ENCODE measurements at places on chromosomes 16 and 17. TPM values are rescaled to one million over a fixed set of nuclear protein-coding genes. Genes with fewer than 3 reads are reported as not detected.

KRT12 gene
- not detected for polyA plus RNA-seq

MED31 gene
- polyA plus RNA-seq = 57.3 TPM

- no peak overlapping the region for H3K4me3 ChIP-seq
- H3K27me3 ChIP-seq = no peaks in the 10 kb centered on the region
- H3K4me1 ChIP-seq = no peaks in the 10 kb centered on the region
- H3K27ac ChIP-seq = no peak overlapping the region
These were observed 2.7 kb downstream of the C16orf89 start for GRCh38 chr16:5062790-5063765.

DNA sequence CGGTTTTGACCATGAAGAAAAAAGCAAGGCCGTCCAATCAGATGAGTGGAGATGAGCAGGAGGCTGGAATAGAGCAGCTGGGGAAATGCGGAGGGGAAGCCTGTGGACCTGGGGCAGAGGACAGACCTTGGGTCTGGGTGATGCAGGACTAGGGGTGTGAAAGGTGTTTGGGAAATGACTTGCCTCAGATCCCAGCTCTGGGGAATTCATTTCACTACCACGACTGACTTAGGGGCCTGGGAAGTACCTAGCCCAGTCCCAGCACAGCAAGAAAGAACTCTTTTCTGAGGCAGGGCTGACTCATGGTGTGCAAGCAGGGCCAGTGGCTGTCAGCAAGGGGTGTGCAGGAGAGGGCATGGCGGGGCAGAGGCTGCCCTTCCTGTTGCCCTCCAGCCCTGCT is 14.8 kb downstream of the DNAI2 start:
- no peak overlapping the region for H3K27ac ChIP-seq
- DNase-seq = no peak
- H3K27me3 ChIP-seq = no peaks in the 10 kb centered on the region
- no peaks in the 10 kb centered on the region for H3K36me3 ChIP-seq

DNA sequence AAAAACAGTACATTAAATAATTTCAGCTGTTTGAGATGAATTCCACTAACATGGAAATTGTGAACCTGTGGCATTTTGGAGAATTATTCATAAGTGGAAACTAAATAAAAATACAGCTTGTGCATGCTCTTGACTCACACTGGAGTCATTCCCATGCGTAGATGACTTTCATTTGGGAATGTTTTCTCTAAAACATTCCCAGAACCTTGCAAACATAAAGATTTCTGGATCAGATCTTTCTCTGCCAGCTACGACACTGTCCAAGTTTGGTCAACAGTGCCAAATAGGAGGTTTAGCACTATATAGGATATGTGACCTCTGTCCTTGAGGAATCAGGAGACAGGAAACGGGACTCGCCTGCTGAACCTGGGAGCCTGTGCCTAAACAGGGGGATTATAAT is 400.9 kb downstream of the SLC39A11 start:
- H3K36me3 ChIP-seq = no peaks in the 10 kb centered on the region
- H3K27ac ChIP-seq = no peak overlapping the region
- no peaks in the 10 kb centered on the region for H3K27me3 ChIP-seq

DNA sequence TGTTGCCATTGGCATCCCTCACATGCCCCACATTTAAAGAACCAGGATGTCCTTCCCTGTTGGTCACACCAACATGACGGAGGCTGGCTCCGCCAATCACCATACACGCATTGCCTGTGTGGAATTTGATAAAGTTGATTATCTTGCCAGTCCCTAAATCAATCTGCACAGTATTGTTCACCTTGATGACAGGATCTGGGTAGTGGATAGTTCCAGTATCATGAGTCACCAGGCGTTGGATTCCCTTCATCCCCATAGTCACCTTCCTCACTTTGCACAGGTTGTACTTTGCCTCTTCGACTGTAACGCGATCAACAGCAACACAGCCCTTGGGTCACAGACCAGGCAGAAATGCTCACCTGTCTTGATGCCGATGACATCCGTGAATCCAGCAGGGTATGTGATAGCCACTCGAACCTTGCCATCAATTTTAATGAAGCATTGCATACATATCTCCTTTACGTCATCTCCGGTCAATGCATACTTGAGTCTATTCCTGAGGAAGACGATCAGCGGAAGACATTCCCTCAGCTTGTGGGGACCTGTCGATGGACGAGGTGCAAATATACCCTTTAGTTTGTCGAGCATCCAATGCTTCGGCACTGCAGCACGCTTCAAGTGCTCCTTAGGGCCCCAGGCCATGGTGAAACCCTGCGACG is 14.2 kb downstream of the CTRB2 start:
- H3K27me3 ChIP-seq = peaks cover 8% of the 10 kb centered on the region
- no peak overlapping the region for H3K27ac ChIP-seq
- H3K4me3 ChIP-seq = no peak overlapping the region
- DNase-seq = no peak

DNA sequence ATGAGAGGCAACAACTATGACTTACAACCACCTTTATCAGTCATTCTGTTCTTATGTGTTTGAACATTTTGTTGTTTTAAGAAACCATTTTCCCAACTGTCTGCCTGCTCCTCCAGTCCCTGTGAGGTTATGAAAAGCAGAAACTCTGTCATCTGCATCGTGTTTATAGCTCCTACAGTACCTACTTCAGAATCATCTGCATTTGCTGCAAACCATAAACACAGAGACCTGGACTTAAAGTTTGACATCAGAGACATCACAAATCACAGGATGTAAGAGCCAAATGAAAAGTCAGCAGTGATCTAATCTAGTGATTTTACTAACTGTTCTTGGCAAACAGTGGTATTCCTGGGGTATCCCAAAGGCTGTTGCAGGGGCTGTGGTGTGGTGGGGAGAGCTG is 55.2 kb downstream of the CDH11 start:
- no peaks in the 10 kb centered on the region for H3K36me3 ChIP-seq
- no peak overlapping the region for H3K27ac ChIP-seq
- no peak for DNase-seq
- H3K27me3 ChIP-seq = no peaks in the 10 kb centered on the region

DNA sequence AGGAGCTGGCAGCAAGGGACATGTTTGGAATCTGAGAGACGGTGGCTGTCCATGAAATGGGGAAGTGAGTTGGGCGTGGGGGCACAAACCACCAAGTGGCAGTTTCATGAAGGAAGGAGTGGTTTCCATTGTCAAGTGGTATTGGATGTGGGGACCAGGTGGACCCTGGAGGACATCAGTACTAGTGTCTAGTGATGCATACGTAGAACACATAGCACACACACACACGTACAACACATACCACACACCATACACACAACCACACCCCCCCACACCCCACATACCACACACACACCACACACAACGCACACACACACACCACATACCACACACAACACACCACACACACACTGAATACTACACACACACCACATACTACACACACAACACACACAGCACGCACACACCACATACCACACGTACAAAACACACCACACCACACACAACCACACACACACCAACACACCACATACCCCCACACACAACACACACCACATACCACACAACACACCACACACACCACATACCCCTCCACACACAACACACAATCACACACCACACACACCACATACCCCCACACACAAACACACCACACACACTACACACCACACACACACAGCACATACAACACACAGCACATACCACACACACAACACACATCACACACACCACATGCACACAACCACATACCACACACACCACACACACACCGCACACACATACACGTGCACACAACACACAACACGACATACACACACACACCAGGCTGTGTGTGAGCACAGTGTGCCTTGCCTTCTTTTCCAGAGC is 41.1 kb upstream of the GSE1 start:
- peak overlapping the region; percentile 45 for H3K27ac ChIP-seq
- H3K27me3 ChIP-seq = no peaks in the 10 kb centered on the region
- no peaks in the 10 kb centered on the region for H3K36me3 ChIP-seq

DNA sequence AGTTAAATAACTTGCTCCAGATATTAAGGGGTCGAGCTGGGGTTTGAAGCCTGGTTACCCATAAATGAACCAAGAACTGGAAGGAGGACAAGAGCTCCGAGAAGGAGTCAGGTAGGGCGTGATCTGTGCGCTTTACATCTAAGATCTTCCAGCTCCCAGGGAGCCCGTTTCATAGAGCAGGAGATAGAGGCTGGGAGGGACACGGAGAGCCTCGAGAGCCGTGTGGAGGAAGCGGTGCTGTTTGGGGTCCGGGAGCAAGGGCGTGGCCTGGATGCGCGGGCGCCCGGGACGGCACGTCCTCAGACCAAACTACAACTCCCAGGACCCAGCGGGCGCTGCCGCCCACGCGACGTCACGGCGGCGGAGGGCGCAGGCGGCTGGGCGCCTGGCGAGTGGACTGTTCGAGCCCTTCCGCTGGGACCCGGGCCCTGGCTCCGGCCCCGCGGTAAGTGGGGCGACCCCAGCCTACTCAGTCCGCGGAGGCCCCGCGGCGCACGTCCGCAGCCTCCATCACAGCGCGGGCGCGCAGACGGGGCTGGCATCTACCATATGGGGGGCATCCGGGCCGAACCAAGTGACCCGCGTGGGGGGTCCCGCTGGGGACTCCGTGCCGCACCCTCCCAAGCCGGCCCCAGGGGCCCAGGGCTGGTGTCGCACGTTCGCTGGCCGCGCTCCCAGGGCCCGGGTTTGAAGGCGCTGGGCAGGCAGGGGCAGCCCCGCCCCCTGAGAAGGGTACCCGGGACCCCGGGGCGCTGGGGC is at the start of gene BCKDK:
Gene BCKDK (plus strand): TSS at position 352 of the 759 bp plus-strand sequence. CDS start 838 bp downstream, outside the sequence.
- H3K27me3 ChIP-seq = no peaks in the 10 kb centered on the region
- peak within 1 kb of the TSS; percentile 63 for H3K4me3 ChIP-seq
- peak within 1 kb of the TSS; percentile 75 for H3K27ac ChIP-seq
- H3K36me3 ChIP-seq = no peaks in the 10 kb centered on the region
- DNase-seq = peak; percentile 71

INCA1 gene
- polyA plus RNA-seq = 6.2 TPM

DNA sequence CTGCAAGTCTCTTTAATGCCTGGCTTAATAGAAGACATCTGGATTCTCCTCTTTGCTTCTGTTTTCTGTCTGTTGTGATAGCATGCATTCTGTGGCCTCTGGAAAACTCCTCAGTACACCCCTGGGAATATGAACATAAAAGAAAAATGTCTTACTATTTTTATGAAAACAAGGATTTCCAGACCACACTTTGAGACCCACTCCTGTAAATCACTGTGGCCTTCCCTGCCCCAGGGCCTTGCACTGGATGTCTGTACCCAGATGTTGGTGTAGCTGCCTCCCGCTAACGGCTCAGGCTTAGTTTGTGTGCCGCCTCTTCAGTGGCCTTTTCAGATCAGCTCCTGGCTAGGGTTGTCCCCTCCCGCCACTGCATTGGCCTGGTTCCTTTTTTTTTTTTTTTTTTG is 126.6 kb downstream of the SOCS1 start:
- no peaks in the 10 kb centered on the region for H3K36me3 ChIP-seq
- no peak overlapping the region for H3K4me3 ChIP-seq
- H3K27me3 ChIP-seq = no peaks in the 10 kb centered on the region
- H3K27ac ChIP-seq = peak overlapping the region; percentile 32

GRCh38 chr17:76078860-76079534 is at the start of gene ZACN:
Gene ZACN, plus strand, starts transcription at chr17:76079182. Its CDS starts 83 bp downstream, at chr17:76079265.
- H3K4me3 ChIP-seq = no peak within 1 kb of the TSS
- no peak within 1 kb of the TSS for H3K27ac ChIP-seq
- no peaks in the 10 kb centered on the region for H3K36me3 ChIP-seq

CBLN1 gene
- polyA plus RNA-seq = 1.0 TPM
